ENCODE measurements at places on chromosomes 11 and 22. TPM values are rescaled to one million over a fixed set of nuclear protein-coding genes. Genes with fewer than 3 reads are reported as not detected.

POTEH gene
- total RNA-seq = not detected

CD6 gene
- total RNA-seq = not detected

WBP2NL gene
- not detected for total RNA-seq

REXO2 gene
- 272 TPM for total RNA-seq

SLC22A25 gene
- total RNA-seq = not detected

MPPED2 gene
- total RNA-seq = not detected

GTSE1 gene
- 12.0 TPM for total RNA-seq

- H3K4me3 ChIP-seq = no peak overlapping the region
- no peaks in the 10 kb centered on the region for H3K4me1 ChIP-seq
- H3K27ac ChIP-seq = no peak overlapping the region
- peaks cover 10% of the 10 kb centered on the region for H3K36me3 ChIP-seq
- DNase-seq = no peak
Measured at GRCh38 chr22:49274754-49275380, 552.8 kb downstream of the BRD1 start.

DNA sequence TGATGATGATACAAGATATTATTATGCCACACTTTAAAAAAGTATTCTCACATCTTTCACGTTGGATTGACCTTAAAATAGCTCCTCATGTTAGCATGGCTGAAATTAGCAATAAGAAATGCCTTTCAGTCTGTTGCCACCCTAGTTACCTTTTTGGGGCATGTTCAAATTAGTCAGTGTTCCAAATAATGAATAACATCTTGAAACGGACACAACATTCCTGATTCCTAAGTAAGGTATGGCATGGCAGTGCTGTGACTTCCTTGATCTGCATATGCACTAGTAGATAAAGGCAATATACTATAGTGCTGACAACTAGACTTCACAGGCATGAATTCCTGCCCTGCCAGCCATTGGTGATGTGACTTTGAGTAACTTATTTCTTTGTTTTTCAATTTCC lies 914.5 kb downstream of the METTL15 start:
- H3K27me3 ChIP-seq = peaks cover 1% of the 10 kb centered on the region
- H3K36me3 ChIP-seq = peaks cover 8% of the 10 kb centered on the region
- DNase-seq = no peak
- H3K4me3 ChIP-seq = peak overlapping the region; percentile 51
- H3K27ac ChIP-seq = peak overlapping the region; percentile 87

- H3K27ac ChIP-seq = peak overlapping the region; percentile 98
- DNase-seq = peak; percentile 99
- peaks cover 13% of the 10 kb centered on the region for H3K27me3 ChIP-seq
- H3K4me3 ChIP-seq = peak overlapping the region; percentile 83
Measured at GRCh38 chr22:20569059-20570058, 61.9 kb downstream of the MED15 start.

DNA sequence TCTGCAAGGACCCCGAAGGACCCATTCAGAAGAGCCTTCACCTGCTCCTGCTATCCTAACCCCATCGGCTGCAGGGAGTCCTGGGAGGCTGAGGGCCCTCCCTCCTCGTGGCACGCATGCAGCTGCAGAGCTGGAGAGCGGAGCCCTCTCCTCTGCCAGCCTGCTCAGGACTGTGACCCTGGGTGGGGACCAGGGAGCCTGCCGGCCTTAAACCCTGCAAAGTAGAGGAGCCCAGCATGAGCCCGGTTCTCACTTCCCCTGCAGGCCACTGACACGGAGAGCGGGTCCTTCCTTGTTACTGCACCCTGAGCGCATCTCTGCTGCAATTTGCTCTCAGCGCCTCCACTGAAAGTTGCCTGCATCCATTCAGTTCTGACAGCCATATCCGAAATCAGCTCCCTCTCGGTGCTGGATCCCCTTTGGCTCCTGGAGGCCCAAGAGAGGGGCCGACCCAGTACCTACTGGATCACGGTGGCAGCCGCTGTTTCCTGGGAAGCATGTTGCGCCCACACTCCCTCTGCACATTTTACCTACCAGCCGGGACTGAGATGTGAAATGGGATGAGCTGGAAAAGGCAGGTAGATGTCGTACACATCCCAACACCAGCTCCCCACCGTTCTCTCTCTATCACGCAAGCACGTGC lies 312.1 kb downstream of the NTM start:
- H3K36me3 ChIP-seq = no peaks in the 10 kb centered on the region
- H3K4me3 ChIP-seq = no peak overlapping the region
- peaks cover 32% of the 10 kb centered on the region for H3K27me3 ChIP-seq
- H3K4me1 ChIP-seq = no peaks in the 10 kb centered on the region
- DNase-seq = no peak

DNA sequence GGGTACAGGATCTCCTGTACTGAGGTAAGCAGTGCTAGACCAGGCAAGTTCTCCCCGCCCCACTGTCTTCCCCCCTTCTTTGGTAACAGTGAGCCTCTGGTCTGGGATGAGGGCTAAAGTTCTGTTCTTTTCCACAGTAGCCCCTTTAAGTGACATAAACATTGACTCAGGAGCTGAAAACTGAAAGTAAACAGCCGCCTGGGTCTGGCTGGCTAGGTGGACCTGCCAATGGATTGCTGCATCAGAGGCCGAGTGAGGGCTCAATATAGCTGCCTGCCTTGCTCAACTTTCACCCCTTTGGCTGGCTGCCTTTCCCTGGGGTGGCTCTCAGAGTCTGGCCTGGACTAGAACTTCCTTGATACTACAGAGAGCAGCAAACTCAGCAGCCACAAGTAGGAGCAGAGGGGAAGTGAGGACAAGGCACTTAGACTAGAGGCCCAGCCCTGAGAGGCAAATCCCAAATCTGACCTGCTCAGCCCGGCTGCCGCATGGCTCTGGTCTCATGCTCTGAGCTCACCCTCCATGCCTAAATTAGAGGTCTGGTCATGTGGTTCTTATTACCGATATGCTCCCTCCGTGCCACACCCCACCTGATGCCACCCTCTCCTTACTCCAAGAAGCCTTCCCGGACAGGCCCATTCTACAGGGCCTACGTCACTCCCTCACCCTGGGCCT lies 9.6 kb upstream of the UCP3 start:
- H3K4me3 ChIP-seq = no peak overlapping the region
- DNase-seq = peak; percentile 29
- H3K27me3 ChIP-seq = peaks cover 2% of the 10 kb centered on the region
- peaks cover 14% of the 10 kb centered on the region for H3K36me3 ChIP-seq
- H3K4me1 ChIP-seq = peaks cover 8% of the 10 kb centered on the region

GRCh38 chr11:66314561-66315497 lies 2.0 kb downstream of the CD248 start:
- H3K4me3 ChIP-seq = peak overlapping the region; percentile 91
- peaks cover 22% of the 10 kb centered on the region for H3K36me3 ChIP-seq
- H3K27me3 ChIP-seq = peaks cover 9% of the 10 kb centered on the region

DNA sequence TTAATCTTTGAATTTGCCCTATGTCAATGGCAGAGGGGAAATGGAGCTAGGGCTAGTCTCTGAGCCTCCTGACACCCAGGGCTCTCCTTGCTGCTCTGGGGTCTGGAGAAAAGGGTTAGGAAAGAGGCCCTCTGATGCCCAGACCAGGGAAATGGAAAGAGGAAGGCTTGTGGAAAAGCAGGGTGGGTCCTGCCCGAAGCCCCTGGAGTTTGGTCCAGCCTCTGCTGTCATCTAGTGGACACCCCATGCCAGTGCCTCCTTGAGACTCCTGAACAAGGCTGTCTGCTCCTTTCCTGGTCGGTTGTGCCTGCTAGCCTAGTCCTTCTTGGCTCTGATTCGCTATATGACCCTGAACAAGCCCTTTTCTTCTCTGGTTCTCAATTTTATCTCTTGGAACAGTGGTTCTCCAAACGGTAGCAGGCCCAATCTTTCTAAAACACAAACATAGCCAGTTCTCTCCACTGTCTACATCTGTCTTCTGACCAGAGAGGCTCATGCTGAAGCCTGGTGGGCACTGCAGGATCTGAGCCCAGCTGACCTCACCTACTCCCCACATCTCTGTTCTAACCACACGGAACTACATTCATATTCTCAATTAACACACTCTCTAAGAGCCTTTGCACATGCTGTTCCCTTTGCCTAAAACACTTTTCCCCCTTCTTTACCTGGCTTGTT lies 8.8 kb upstream of the PLA2G3 start:
- H3K4me3 ChIP-seq = no peak overlapping the region
- H3K4me1 ChIP-seq = peaks cover 18% of the 10 kb centered on the region
- peak; percentile 65 for DNase-seq
- no peaks in the 10 kb centered on the region for H3K27me3 ChIP-seq

GRCh38 chr11:59226396-59226795 lies 13.7 kb upstream of the MPEG1 start:
- H3K27me3 ChIP-seq = peaks cover 9% of the 10 kb centered on the region
- H3K36me3 ChIP-seq = no peaks in the 10 kb centered on the region
- H3K27ac ChIP-seq = no peak overlapping the region
- DNase-seq = no peak
- H3K4me3 ChIP-seq = no peak overlapping the region

DNA sequence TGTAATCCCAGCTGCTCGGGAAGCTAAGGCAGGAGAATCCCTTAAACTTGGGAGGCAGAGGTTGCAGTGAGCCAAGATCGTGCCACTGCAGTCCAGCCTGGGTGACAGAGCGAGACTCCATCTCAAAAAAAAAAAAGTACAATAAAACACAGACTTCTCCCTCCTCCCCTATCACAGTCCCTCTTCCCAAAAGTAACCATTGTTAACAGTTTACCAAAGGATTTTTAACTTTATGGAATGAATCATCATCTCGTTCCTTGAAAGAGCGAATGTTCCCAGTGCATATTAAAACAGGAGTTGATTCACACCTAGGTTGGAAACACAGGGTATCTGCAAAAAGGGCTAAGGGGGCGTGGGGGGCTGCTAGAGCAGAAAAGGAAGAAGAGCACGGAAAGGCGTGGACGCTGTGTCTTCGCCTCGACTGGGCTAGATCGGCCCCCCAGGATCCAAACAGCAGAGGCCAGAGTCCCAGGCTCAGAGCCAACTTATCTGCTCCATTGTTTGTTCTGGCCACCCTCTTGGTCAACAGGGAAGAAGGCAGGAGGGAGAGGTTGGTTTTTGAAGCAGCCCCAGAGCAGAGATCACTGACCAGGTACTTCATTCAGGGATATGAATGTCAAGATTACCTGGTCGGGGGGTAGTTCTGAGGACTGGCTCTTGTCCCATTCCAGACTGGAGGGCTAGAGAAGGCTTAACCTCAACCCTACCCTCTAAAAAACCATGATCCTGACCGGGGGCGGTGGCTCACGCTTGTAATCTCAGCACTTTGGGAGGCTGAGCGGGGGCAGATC lies 2.1 kb upstream of the AHNAK start:
- H3K27me3 ChIP-seq = peaks cover 12% of the 10 kb centered on the region
- peaks cover 42% of the 10 kb centered on the region for H3K4me1 ChIP-seq
- peaks cover 19% of the 10 kb centered on the region for H3K36me3 ChIP-seq

DNA sequence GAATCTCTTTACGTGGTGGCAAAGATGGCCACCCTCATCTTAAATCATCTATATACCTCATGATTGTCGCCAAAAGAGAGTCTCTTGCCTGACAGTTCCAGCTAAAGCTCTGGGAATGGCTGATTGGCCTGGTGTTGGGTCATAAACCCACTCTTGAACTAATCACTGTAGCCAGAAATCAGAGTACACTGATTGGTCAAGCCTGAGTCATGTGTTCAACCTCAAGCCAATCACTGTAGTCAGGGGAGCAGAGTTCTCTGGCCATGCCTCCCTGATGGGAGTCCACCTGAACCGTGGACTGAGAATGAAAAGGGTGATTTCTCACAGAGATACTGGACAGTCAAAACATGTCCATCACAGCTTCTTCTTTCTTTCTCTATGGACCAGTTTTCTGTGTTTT lies 45.8 kb downstream of the RCN1 start:
- peaks cover 40% of the 10 kb centered on the region for H3K4me1 ChIP-seq
- no peak for DNase-seq
- H3K4me3 ChIP-seq = no peak overlapping the region
- peaks cover 2% of the 10 kb centered on the region for H3K27me3 ChIP-seq
- H3K27ac ChIP-seq = peak overlapping the region; percentile 90

GRCh38 chr11:119828819-119829218 lies 99.8 kb upstream of the NECTIN1 start:
- H3K27me3 ChIP-seq = peaks cover 35% of the 10 kb centered on the region
- no peak for DNase-seq
- H3K4me1 ChIP-seq = no peaks in the 10 kb centered on the region
- H3K36me3 ChIP-seq = no peaks in the 10 kb centered on the region
- no peak overlapping the region for H3K4me3 ChIP-seq

- no peak overlapping the region for H3K4me3 ChIP-seq
- H3K4me1 ChIP-seq = no peaks in the 10 kb centered on the region
- no peak overlapping the region for H3K27ac ChIP-seq
- no peaks in the 10 kb centered on the region for H3K27me3 ChIP-seq
Measured at GRCh38 chr11:36605221-36606216, 7.5 kb upstream of the RAG2 start.

- H3K27me3 ChIP-seq = peaks cover 1% of the 10 kb centered on the region
- peaks cover 31% of the 10 kb centered on the region for H3K4me1 ChIP-seq
- peaks cover 22% of the 10 kb centered on the region for H3K36me3 ChIP-seq
- no peak overlapping the region for H3K27ac ChIP-seq
- no peak overlapping the region for H3K4me3 ChIP-seq
Measured at GRCh38 chr11:103398829-103399228, 289.6 kb downstream of the DYNC2H1 start.

DNA sequence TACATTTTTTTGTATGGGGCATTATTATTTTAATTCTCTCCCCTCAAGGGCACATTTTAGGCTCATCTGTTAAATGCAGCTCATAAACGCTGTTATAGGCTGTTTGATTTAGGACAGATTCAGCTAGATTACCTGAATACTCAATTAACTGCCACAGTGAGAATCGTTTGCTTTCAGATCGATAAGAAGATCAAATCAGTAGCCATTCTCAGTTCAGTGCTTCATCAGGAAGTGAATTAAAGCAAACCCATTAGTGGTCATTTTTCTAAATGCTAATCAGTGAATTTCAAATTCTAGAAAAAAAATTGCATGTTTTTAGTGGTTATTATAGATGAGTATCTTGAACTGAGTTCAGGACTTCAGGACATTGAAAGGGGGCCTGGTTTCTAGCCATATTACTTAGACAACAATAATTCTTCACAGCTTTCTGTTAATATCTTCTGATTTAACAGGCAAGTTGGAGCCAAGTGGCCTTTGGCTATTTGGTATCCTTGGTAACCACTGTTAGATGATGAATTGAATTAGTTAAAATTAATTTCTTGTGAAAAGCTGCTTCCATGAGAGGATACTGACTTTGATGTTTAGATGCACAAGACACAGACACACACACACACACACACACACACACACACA lies 18.6 kb downstream of the SYT9 start:
- no peaks in the 10 kb centered on the region for H3K36me3 ChIP-seq
- DNase-seq = no peak
- H3K27me3 ChIP-seq = no peaks in the 10 kb centered on the region
- H3K4me3 ChIP-seq = no peak overlapping the region

GRCh38 chr11:78189851-78190250 lies 1.1 kb downstream of the USP35 start:
- H3K4me3 ChIP-seq = peak overlapping the region; percentile 96
- DNase-seq = no peak
- peaks cover 13% of the 10 kb centered on the region for H3K36me3 ChIP-seq
- peak overlapping the region; percentile 42 for H3K27ac ChIP-seq
- peaks cover 69% of the 10 kb centered on the region for H3K4me1 ChIP-seq

DNA sequence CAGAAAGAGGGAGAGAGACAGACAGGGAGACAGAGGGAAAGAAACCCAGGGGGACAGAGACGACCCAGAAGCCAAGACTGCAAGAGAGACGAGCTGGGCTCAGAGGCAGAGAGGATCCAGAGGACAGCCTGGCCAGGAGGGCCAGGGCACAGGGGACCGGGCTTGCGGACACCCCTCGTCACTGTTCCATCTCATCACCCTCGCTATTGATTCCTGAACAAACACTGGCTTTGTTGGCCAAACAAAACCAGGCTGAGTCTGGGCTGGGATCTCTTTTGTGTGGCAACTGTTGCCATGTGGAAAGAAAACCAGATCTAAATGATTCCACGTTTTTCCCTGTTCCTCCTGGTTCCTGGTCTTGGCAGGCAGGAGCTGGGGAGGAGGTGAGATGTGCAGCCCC lies 339.4 kb downstream of the MN1 start:
- H3K27me3 ChIP-seq = no peaks in the 10 kb centered on the region
- peaks cover 68% of the 10 kb centered on the region for H3K4me1 ChIP-seq
- no peak for DNase-seq
- H3K36me3 ChIP-seq = no peaks in the 10 kb centered on the region
- peak overlapping the region; percentile 95 for H3K27ac ChIP-seq
- peak overlapping the region; percentile 51 for H3K4me3 ChIP-seq
